ENCODE measurements at places on chromosomes 7 and 10.

- no peak for DNase-seq
Observed at GRCh38 chr10:110344622-110345021, 39.9 kb upstream of the SMNDC1 start.

- DNase-seq: no peak
Observed at GRCh38 chr7:114183311-114184088, 231.1 kb upstream of the FOXP2 start.

GRCh38 chr7:10537764-10538163, 435.9 kb upstream of the PHF14 start:
- DNase-seq: no peak

GRCh38 chr10:130206216-130206737, 70.1 kb downstream of the GLRX3 start:
- DNase-seq: no peak

DNA sequence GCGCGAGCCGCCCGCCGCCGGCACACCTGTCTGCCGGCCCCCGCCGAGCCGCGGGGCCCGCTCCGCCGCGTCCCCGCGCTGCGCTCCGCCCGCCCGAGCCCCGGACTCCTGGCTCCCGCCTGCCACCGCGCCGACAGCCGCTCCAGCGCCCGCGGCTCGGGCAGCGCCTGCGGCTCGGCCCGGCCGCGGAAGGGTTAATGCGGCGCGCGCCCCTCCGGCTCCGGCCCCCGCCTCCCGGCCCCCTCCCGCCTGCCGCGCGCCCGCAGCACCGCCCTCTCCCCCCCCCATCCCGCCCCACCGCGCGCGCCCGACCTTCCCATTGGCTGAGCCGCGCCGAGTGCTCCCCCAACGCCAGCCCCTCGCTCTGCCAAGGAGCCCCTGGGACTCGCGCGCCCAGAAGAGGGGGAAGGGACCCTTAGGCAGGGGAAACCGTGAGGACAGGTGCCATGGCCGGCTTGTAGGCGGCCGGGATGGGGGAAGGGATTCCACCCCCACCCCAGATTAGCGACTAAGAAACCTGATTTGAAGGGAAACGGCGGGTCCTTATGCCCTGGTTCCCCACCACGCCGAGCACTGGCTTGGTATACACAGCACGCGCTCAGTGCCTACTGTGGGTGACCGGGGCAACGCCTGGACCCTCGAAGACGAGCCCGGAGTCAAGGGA, at the start of gene KCNH2:
Gene KCNH2 (minus strand): TSS at position 196 of the 664 bp plus-strand sequence. CDS start 408 bp downstream, outside the sequence.
- DNase-seq: no peak

GRCh38 chr7:179948-180694, 12.2 kb upstream of the FAM20C start:
- no peak for DNase-seq

Data from fibroblast of pulmonary artery (primary cell).